G401 (cell line): ENCODE measurements at places on chromosomes 16 and 17.

GRCh38 chr16:66304961-66305360 lies 61.5 kb upstream of the CDH5 start:
- DNase-seq, result no peak

DNA sequence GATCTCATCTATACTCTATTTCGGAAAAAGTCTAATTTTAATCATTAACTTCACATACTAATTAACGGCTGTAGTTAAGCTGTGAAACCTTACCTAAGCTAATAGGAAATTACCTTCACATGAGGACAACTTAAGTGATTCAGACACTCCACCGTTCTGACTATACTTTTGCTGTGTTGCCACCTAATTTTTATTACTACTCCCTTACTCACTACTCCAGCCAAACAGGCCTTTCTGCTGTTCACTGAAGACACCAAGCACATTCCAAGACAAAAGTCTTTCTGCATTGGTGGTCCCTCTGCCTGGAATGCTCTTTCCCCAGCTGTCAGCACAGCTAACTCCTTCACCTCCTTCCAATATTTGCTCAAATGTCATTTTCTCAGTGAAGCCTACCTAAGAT lies 1.3 kb downstream of the CMTR2 start:
- DNase-seq, result no peak

GRCh38 chr16:76278980-76279379 lies 1.8 kb downstream of the CNTNAP4 start:
- peak; percentile 90 for DNase-seq

GRCh38 chr17:42248351-42249179 lies 27.6 kb downstream of the STAT5B start:
- DNase-seq, result peak; percentile 99

- DNase-seq, result no peak
Observed at GRCh38 chr17:77451245-77451893, 310.6 kb downstream of the SEC14L1 start.

- DNase-seq, result no peak
Observed at GRCh38 chr16:4052801-4053293, 63.4 kb downstream of the ADCY9 start.

- DNase-seq, result no peak
Observed at GRCh38 chr16:15743657-15744056, 93.6 kb downstream of the NDE1 start.

DNA sequence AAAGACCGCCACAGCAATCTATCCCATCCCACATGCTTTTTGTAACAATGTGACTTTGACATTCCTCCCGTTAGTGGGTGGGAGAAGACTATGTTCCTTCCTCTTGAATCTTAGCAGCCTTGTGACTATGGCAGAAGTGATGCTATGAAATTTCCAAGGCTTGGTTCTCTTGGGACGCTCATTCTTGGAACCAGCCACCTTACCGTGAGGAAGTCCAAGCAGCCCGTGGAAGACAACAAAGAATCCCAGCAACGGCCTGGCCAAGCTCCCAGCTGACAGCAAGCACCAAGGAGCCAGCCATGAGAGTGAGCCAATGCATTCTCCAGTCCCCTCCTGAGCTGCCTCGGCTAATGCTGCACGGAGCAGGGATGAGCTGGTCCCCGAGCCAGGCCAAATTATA lies 62.3 kb downstream of the VPS53 start:
- peak; percentile 95 for DNase-seq

DNA sequence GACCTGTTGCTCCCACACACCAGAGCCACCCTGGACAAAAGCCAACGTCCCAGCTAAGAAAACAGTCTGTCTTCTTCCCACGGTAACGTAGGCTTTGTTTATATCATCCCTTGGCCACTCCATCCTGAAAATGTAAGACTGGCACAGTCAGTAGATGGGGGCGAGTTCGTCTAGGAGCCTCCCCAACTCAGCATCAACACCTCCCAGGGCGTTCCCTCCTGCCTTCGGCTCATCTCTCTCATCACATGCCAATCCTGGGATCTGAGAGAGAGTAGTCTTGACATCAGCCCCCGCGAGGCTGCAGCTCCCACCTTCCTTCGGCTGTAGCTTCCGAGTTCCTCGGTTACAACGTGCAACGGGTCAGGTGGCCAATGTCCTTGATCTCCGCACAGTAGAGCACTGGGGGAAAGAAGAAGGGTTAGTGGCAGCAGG lies 894 bp downstream of the RNF227 start:
- DNase-seq, result no peak

- DNase-seq, result no peak
Observed at GRCh38 chr17:7113273-7114071, 1.1 kb downstream of the ASGR2 start.

DNA sequence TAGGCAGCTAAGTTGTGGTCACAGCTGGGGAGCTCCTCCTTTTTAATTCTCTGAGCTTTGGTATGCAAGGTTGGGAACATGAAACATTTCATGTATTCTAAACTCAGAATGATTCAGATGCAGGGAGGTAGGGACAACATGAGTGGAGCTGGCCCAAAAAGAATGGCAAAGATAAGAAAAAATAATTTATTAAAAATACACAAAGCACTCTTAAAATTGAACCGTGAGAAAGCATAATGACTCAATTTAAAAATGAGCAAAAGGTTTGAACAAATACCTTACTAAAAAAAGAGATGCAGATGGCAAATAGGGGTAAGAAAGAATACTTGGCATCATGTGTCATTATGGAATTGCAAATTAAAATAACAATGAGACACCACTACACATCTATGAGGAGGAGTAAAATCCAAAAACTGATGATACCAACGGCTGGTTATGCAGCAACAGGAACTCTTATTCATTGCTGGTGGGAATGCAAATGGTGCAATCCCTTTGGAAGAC lies 175.6 kb upstream of the IRX3 start:
- DNase-seq, result no peak

DNA sequence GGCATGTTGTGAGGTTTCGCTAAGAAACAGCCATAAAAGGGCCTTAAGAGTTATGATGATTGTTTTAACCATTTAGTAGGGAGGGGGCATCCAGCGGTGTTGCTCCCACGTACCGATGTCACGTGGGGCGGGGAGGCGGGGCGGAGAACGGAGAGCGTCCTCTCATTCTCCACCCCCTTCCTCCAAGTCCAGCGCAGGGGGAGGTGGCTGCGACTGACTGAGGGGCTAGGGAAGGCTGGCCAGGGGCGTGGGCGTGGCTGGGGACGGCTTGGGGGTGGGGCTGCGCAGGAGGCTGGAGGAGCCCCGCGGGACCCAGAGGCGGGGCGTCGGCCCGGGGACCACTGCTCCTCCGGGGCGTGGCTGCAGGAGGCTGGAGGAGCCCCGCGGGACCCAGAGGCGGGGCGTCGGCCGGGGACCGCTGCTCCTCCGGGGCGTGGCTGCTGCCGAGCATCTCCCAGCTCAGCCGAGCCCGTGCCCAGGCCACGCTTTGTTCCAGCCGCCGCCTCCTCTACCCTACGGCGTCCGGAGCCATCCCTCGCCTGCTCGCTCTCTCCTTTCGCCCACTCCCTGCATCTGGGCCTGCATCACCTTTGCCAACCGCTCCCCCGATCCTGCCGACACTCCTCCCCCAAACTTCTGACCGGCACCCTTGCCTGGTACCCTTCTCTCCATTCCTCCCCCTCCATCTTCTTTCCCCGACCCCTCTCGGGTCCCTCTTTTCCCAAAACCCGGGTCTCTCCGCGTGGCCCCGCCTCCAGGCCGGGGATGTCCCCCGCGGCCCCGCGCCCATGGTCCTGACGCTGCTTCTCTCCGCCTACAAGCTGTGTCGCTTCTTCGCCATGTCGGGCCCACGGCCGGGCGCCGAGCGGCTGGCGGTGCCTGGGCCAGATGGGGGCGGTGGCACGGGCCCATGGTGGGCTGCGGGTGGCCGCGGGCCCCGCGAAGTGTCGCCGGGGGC lies at the start of gene SARM1:
Gene SARM1 (plus strand): TSS at position 450 of the 958 bp plus-strand sequence. CDS start 339 bp downstream, at position 789.
- peak; percentile 90 for DNase-seq

- peak; percentile 57 for DNase-seq
Observed at GRCh38 chr17:16352667-16353316, 477 bp downstream of the CENPV start.

DNA sequence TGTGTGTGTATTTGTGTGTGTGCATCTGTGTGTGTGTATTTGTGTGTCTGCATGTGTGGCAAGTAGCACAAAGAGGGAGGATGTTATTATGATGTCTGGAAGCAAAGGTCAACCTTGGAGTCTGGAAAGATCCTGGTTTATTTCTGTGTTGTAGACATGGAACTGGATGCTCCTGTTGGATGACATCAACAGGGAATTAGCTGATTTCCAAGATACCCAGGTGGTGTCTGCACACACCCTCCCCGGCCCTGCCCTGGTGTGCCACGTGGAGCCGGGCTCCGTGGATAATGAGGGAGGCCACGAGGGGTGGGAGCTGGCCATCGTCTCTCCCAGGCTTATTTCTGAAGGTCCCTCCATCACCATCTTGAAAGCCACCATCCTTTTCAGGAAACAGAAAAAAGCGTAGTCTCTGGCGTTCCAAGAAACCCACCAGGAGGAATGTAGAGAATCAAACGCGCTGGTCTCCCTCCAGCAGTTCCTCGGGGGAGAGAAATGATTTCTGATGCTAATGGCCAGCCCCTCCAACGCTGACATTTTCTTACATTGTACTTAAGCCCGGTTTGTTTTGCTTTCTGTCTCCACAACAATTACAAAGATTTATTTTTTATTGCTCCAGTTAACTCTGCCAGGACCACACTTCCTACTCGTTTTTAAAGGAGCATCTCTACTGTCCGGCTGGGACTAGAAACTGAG lies 93.3 kb downstream of the FOXL1 start:
- no peak for DNase-seq

- DNase-seq, result peak; percentile 19
Observed at GRCh38 chr17:1965556-1966273, 59.4 kb downstream of the RTN4RL1 start.

GRCh38 chr17:29664743-29665480 lies 42.2 kb upstream of the CORO6 start:
- no peak for DNase-seq

DNA sequence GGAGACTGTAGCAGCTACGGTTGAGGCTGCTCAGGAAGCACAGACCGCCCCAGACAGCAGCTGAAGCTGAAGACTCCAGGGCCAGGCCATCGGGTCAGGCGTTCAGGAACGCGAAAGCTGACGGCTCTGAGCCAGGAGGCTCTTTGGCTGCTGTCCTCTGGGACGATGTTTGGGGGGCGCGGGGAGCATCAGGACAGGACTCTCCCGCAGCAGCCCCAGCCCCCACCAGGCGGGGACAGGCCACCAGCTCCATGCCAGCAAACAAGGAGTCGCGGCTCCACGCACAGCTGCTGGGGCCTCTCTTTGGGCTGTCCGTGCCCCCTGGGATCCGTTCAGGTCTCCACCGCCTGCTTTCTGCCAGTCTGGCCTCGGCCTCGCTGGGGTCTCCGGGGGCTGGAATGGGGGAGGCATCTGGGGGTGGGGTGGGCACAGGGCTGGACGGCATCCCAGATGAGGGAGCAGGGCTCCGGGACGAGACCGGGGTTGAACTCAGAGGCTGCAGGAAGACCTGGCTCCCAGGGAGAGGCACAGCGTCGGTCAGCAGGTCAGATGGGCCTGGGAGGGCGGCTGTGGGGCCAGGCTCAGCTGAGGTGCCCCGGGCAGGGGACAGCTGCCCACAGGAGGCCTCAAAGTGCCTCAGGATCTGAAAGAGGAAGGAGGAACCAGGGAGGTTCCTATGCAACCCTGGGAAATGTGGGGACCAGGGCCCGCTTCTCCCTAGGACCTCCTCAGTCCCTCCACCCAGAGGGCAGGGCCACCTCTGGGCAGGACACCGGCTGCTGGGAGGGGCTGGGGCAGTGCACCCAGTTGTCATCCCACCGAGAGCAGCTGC lies 6.3 kb upstream of the CEP131 start:
- DNase-seq, result no peak

DNA sequence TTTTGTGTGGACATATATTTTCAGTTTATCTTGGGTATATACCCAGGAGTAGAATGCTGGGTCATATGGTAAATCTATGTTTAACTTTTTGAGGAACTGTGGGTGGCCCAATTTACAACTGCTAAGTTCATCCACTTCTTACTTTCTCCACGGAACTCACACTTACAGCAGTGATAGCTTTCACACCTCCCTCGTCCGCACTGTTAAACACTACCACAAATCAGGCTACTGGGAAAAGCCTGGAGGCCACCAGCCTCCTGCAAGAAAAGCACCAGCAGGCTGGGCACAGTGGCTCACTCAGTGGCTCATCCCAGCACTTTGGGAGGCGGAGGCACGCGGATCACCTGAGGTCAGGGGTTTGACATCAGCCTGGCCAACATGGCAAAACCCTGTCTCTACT lies 14.7 kb upstream of the ZG16 start:
- DNase-seq, result no peak

DNA sequence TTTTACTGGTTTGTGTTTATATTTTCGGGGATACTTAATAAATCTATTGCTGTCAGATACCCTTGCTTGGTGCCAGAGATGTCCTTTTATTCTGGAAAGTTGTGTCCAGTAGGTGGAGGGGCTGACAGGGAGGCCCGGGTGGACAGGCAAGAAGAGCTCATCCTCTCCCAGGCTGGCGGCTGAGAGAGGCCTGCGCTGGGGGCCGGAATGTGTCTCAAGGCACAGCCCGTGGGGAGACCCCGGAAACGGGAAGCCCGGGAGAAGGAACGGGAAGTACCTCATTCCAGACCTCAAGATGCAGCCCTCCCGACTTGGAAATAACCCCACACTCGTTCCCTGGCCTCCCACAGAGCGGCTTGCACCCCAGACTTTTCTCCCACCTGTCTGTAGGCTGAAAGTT lies 12.5 kb upstream of the DEF8 start:
- no peak for DNase-seq

GRCh38 chr16:57376313-57376818 lies 4.1 kb downstream of the CX3CL1 start:
- DNase-seq, result no peak

GRCh38 chr17:2591040-2591640 lies 2.3 kb upstream of the PAFAH1B1 start:
- DNase-seq, result no peak

- DNase-seq, result no peak
Observed at GRCh38 chr17:51590071-51590656, 329.8 kb downstream of the UTP18 start.

DNA sequence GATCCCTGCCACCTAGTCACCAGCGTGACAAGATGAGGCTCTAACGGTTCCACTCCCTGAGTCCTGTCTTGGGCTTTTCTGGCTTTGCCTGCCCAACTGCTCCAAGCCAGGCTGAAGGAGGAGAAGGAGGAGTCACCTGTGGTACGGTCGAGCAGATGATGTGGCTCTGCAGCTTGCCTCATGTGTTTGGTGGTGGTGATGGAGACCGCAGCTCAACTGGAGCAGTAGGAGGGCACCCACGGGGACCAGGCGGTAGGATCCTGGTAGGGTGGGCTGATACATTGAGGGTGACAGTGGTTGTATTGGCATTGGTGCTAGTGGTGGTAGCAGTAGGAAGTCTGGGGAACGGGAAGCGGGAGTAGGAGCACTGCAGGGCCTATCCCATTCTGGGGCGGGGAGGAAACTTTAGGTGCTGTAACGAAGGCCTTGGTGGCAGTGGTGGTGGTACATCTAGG lies 202.8 kb upstream of the WSB1 start:
- no peak for DNase-seq
